Activated CD4-positive, alpha-beta T cell treated with anti-CD3 and anti-CD28 coated beads for 36 hours (primary cell): ENCODE measurements at places on chromosomes 3 and 15.

DNA sequence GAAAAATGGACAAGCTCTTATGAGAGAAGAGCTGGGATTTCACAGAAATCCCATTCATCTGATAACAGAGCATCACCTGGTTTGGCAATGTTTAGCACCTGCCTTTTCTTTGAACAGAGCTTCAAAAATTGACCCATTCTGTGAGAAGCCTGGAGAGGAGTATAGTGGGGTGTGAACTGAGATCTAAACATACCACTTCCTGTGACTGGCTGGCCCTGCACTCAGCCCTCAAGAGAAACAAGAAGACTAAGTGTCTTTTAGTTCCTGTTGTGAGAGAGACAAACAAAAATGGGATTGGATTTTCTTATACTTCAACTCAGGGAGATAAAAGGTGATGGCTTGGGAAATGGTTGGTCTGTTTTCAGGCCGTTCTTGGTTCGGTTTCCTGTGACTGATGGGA is 1060.2 kb downstream of the ROBO1 start:
- H3K27ac ChIP-seq: no peak overlapping the region
- no peaks in the 10 kb centered on the region for H3K27me3 ChIP-seq
- no peak overlapping the region for H3K4me3 ChIP-seq

GRCh38 chr3:194730365-194730764 is 44.7 kb downstream of the FAM43A start:
- H3K36me3 ChIP-seq: no peaks in the 10 kb centered on the region
- H3K4me1 ChIP-seq: no peaks in the 10 kb centered on the region
- H3K27me3 ChIP-seq: peaks cover 18% of the 10 kb centered on the region

DNA sequence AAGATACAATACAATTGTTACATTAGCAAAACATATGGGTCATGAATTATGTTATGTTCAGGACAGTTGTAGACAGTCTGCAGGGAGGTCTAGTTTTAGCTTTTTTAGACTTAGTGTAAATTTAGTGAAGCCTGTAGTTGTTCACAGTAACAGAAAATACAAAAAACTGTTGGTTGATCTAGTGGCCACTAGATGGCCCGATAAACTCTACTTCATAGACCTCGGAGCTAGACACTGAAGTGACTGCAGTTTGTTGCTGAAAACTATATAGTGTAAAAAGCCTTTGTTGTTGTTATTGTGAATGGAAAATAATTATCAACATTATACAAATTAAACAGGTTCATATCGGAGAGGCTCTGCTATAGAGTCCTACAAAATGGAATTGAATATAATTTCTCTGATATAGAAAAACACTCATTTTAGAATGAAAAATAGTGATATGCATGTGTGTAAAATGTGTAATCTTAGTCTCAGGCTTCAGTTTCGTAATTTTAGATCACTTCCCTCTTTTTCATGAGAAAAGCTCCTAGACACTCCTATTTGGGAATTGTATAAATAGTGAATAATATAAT is 18.3 kb downstream of the MAGEL2 start:
- DNase-seq: no peak
- no peak overlapping the region for H3K27ac ChIP-seq
- H3K27me3 ChIP-seq: peaks cover 21% of the 10 kb centered on the region
- no peak overlapping the region for H3K4me3 ChIP-seq
- H3K4me1 ChIP-seq: no peaks in the 10 kb centered on the region

GRCh38 chr3:129950318-129951046 is 24.0 kb upstream of the TRH start:
- no peak for DNase-seq
- peaks cover 4% of the 10 kb centered on the region for H3K27me3 ChIP-seq
- H3K27ac ChIP-seq: no peak overlapping the region
- no peak overlapping the region for H3K4me3 ChIP-seq
- H3K4me1 ChIP-seq: no peaks in the 10 kb centered on the region

- no peak for DNase-seq
- no peaks in the 10 kb centered on the region for H3K27me3 ChIP-seq
- no peaks in the 10 kb centered on the region for H3K4me1 ChIP-seq
These were observed 121.0 kb upstream of the NUDT16 start for GRCh38 chr3:131260525-131260924.

DNA sequence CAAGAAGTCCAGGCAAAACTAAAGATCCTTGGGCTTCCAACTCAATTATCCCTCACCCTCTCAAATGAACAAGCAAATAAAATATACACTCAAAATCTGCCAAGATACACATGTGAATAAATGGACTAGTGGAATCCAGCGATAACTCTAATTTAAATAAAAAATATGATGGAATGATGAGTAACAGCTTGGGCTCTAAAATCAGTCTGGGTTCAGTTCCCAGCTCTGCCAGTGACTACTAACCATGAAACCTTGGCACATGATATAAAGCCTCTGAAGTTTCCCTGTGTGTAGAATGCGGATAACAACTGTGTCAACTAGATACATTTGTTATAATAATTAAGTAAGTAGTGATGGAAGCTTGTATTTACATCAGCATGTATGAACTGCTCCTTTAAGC is 81.3 kb downstream of the CADPS start:
- no peaks in the 10 kb centered on the region for H3K36me3 ChIP-seq
- no peaks in the 10 kb centered on the region for H3K27me3 ChIP-seq
- no peaks in the 10 kb centered on the region for H3K4me1 ChIP-seq
- no peak overlapping the region for H3K4me3 ChIP-seq

DNA sequence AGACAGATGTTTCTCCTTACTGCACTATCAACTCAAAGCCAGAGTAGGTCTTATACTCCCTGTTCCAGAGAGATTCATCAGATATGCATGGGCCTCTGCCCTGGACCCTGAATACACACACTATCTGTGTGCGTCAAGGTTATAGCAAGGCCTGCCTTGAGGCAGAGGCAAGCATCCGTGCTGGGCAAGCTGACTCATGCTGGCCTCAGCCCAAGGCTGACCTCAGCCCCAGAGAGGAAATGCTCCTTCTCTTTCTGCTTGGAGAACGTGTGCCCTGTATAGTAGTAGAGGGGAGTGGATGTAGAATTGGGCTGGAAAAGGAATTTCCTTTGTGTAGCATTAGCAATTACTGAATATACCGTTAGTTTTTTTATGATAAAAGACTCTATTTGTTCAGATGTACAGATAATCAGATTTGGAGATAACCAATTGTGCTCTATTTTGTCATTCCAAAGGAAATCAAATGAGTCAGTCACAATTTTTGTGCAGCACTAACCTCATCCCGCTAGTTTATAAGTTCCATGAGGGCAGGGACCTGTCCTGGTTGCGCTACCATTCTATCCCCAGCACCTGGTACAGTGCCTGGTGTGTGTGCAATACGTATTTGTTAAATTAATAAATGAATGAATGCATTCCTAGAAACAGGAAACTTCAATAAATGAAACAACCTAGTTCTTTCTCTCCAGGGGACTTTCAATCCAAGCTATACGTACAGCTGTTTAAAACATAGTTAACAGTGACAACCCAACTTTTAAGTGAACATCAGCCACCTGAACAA is 13.3 kb upstream of the PAQR9 start:
- no peak overlapping the region for H3K4me3 ChIP-seq
- no peaks in the 10 kb centered on the region for H3K36me3 ChIP-seq
- H3K27ac ChIP-seq: no peak overlapping the region
- peaks cover 10% of the 10 kb centered on the region for H3K27me3 ChIP-seq
- no peaks in the 10 kb centered on the region for H3K4me1 ChIP-seq

GRCh38 chr3:12343047-12343501 is 54.2 kb downstream of the PPARG start:
- no peak overlapping the region for H3K4me3 ChIP-seq
- no peak for DNase-seq
- H3K4me1 ChIP-seq: peaks cover 14% of the 10 kb centered on the region
- no peaks in the 10 kb centered on the region for H3K36me3 ChIP-seq
- H3K27me3 ChIP-seq: peaks cover 11% of the 10 kb centered on the region

DNA sequence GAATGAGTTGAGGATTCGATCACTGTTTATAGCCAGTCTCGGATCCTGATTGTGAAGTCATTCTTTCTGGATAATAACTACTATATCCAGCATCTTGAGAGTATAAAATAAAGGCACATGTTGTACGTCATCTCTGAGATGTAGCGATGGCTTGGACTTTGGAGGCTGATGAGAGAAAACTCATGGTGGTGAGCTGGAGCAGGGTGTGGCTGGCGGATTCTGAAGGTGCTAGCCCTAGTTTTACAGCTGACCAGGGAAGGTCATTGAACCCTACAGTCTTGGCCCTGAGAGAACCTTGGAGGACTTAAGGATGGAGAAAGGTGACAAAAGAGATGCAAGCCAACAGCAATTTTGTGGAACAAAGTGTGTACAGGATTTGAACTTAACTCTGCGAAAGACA is 153.8 kb downstream of the IGF1R start:
- H3K36me3 ChIP-seq: no peaks in the 10 kb centered on the region
- no peaks in the 10 kb centered on the region for H3K27me3 ChIP-seq
- H3K27ac ChIP-seq: no peak overlapping the region

GRCh38 chr15:99578809-99579208 is 13.0 kb downstream of the MEF2A start:
- no peaks in the 10 kb centered on the region for H3K36me3 ChIP-seq
- DNase-seq: no peak
- no peak overlapping the region for H3K27ac ChIP-seq
- peaks cover 49% of the 10 kb centered on the region for H3K4me1 ChIP-seq

DNA sequence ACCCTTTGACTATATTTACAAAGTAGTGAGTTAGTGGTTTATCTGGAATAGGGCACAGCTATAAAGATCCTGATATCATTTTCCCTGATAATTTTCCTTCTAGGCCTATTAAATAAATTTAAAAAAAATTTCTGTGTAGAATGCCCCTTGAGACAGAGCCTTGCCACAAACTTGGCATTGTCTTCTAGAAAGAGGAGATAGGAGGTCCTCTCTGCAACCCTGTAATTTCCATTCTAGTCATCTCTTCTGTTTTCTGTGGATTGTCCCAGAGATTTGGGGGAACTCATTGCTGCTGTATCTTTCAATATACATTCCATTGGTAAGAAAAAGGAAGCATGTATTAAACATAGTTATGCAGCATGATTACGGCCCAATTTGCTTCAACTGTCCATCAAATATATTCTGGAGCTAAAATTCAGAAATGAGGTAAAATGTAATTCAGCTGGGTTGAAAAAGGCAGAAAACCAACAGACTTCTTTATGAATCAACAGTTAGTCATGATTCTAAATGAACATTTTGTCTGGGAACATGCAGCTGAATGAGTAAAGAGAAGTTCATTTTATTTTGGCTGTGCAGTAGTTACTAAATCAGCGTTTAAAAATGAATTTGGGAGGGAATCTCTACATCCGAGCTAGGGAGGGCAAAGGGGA is 401.1 kb downstream of the NAALADL2 start:
- no peak for DNase-seq
- no peaks in the 10 kb centered on the region for H3K4me1 ChIP-seq
- H3K36me3 ChIP-seq: no peaks in the 10 kb centered on the region
- H3K27ac ChIP-seq: no peak overlapping the region
- H3K4me3 ChIP-seq: no peak overlapping the region

DNA sequence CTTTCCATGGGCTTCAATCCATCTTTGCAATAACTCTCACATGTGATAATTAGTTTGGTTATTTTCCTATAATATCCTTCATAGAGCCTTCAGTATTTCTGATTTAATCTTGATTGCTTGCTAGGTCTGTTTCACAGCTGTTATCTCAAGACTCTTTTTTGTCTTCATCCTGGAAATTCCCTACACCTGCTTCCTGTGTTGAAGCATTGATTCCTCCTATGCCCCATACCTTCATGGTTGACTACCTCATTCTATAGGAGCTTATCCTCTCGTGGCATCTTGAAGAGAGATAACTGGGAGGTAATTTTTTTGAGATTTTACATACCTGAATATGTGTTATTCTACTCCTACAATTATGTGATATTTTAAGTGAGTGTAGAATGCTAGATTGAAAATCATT is 26.7 kb downstream of the PIK3CA start:
- H3K4me3 ChIP-seq: no peak overlapping the region
- no peak overlapping the region for H3K27ac ChIP-seq
- DNase-seq: no peak
- H3K36me3 ChIP-seq: no peaks in the 10 kb centered on the region
- no peaks in the 10 kb centered on the region for H3K27me3 ChIP-seq
- peaks cover 34% of the 10 kb centered on the region for H3K4me1 ChIP-seq

DNA sequence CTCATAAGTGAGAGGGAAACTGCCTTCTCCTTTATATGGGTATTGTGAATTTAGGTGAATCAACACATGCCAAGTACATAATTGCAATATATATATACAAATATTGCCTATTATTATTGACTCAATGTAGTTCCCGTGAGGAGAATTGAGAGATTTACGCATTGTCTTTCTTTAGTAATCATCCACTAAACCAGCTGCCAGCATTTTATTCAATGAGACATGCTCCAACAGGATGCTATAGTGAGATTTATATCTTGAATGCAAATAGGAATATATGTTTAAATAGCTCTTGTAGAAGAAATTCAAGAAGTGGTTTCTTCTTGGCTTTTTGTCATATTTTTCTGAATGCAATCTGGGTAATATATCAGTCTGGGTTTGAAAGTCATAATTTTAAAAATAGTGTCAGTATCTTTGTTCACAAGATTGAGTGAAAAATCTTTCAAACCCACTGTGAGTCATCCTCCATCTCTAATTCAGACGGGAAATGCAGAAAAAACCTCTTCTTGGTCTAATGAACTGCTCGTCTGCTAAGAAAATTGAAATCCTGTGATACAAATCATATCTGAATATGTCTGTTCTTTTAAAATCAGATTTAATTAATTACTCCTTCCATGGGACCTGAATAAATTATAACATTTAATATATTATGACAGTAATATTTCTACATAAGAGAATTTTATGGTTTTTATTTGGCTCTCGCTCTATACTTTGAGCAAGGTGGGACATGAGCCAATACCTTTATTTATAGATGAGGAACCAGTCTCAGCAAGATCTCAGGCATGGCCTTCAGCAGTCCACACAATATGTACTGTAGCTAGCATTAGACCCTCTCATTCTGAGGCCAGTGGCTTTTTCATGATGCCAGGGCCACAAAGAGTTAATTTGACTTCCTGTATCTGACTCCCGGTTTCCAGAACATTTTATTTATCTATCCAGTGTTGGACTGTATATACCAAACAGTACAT is 516.0 kb downstream of the GABRG3 start:
- H3K4me1 ChIP-seq: no peaks in the 10 kb centered on the region
- H3K4me3 ChIP-seq: no peak overlapping the region

- H3K27me3 ChIP-seq: peaks cover 2% of the 10 kb centered on the region
- H3K4me3 ChIP-seq: no peak overlapping the region
- peak; percentile 69 for DNase-seq
- no peaks in the 10 kb centered on the region for H3K4me1 ChIP-seq
- no peaks in the 10 kb centered on the region for H3K36me3 ChIP-seq
These were observed 305.9 kb downstream of the CACNA2D3 start for GRCh38 chr3:54427941-54428871.
